ENCODE measurements at places on chromosomes 1 and 21.

DNA sequence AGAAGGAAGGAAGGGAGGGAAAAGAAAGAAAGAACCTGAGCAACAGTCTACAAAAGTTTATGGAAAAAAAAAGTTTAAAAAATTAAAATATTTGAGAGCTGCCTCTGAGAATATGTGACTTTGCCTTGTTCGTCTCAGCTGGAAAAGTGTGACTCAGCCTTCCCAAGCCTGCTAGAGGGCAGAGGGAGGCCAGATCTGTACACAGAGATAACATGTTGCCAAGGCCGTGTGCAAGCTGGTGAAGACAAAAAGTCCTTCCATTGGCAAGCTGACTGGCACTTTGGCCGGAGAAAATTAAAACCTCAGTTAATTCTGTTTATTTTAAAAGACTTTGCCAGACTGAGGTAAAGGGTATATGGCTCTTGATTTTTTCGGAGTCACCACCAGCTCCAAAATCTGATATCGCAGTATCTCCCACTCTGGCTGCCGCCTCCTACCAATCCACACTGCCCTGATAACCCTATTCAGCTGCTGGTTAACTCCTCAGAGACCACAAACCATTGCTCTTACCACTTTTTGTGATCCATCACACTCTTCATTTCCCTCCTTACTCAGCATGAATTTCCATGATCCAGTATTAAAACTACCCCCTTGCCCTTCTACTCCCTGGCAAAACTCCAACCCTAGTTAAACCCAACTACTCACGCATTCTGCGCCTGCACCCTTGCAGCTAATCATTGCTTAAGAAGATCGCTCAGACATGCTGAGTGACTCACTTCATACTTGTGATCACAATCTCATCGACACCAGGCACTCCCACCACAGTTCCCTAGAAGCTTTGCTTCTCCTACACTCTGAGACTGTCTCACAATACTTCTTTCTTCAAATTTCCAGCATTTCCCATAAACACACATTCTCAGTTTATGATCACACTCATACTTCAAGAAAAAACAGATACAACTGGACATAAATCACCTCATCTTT, 5.7 kb upstream of the PPP1R15B start:
- no peak for DNase-seq

DNA sequence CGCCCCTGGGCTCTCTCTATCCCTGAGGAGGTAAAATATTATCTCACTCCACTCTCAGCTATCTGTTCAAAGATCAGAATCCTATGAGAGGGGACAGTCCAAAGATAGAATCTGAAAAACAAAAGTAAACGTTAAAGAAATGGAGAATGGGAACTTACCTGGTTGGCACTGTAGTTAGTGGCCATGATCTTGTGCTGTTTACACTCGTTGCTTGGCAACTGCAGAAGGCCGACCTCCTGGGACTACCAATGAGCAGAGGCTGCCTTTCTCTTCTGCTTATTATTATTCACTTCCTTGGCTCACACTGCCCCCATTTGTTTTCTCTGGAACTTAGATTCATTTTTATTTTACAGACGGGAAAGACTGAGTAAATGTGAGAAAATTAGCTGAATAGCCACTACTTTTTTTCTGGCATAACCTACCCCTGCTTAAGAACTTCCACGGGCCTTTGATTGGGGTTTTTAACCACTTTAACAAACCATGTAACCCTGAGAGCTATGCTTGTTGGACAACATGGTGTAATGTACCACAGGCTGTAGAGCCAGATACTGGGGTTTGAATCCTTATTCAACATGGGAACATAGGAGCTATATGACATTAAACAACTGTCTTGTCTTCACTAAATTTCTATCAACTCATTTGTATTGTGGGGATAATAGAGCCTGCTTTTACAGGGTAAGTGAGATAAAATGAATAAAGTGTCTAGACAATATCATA, at the start of gene CFAP126:
CFAP126 (minus strand) TSS at position 193 of the 717 bp plus-strand sequence; CDS start at position 185, 8 bp downstream.
- DNase-seq, result no peak

DNA sequence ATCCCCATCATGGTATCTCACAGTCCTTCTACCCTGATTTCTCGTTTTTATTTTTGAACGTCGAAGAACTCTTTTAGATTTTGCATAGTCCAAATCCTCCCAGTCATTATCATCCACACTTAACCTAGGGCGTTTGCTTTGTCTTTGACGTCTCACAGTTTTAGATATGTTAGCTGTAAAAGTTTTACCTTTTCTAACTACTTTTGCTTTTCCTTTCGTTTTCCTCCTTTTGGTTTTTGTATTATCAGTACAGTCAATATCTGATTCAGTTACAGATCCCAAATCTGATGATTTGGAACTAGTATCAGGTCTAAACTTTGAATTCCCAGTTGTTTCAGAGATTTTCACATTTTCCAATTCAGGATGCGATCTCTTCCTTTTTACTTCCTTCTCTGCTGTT, 13.1 kb upstream of the PSMG1 start:
- DNase-seq, result no peak

DNA sequence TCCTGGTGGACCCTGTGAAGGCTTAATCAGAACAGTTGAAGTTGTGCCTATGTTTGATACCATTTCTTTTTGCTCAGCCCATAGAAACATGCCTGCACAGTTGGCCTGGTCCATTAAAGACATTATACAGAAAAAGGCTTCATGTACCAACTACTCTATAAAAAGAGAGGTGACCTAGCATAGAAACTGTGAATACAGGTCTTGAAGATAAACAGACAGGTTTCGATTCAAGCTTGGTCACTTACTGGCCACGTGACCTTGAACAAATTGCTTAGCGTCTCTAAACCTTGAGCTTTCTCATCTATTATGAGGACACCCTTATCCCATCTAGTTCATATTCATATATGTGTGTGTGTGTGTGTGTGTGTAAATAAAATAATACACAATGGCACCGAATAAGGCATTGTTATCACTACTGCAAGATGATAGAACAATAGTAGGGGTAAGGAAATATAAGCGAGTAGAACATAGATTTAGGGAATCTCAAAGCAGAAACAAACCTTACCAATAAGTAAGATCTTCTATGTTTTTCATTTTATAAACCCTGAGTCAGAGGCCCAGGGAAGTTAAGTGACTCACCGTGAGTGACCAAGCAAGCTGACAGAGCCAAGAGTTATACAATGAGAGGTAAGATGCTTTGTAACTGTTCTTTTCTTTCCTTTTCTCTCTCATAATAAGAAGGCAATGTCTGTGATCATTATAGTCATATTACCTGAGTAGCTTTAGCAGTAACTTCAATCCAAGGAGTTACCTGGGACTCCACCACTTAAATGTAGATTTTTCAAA, 476.8 kb upstream of the DEPDC1 start:
- DNase-seq, result no peak

DNA sequence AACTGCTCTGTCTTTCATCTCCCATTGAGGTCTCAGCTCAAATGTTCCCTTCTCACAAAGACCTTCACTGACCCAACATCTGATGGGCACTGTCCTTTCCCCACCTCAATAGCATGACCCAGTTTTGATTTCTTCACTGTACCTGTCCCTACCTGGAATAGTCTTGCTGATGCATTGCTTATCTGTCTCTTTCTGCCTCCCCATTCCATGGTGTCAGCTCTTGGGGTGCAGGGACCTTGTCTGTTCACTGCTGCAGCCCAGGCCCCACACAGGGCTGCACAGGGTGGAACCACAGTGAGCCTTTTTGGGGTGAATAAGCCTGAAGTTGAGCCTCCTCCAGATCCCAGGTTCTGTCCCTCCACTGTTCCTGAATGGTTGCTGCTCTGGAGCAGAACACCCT, 414.9 kb downstream of the PTPRU start:
- no peak for DNase-seq

DNA sequence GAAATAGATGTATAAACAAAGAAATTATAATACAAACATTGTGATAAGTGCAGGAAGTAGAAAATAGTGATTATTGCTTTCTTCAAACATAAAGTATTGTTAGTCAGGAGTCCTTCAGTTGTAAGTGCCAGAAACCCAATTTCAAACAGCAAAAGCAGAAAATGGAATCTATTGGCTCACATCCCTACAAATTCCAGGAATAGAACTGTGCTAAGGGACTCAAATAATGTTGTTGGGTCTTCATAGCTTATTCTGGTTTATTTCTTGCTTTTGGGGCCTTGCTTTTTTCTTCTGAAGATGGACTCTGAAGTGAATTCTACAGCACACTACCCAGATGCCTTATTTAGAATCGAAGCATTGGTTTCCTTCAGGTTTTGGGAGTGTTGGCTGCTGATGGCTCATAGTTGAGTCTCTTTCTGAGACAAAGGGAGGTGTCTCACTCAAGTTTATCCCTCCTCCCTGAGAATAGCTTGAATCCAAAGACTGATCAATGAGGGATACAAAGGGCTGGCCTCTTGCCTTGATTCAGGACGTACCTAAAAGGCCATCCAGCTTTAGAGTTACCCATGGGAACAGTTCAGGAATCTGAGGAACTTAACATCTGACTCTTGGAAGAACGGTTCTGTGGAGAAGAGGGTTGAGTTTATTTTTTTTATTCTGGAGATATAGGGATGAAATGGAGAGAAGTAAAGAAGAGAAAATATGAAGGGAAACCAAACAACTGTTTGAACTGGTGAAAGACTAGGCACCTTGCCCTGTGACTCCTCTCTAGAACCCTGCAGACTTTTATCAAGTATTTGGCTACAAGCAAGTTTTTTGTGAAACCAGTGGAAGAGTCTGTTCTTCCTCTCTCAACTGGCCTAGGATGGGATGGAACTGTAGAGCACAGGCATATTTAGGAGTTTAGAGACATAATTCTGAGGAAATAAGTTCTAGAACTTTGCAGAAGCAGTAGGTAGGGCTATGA, 39.0 kb upstream of the ATG4C start:
- DNase-seq, result no peak

DNA sequence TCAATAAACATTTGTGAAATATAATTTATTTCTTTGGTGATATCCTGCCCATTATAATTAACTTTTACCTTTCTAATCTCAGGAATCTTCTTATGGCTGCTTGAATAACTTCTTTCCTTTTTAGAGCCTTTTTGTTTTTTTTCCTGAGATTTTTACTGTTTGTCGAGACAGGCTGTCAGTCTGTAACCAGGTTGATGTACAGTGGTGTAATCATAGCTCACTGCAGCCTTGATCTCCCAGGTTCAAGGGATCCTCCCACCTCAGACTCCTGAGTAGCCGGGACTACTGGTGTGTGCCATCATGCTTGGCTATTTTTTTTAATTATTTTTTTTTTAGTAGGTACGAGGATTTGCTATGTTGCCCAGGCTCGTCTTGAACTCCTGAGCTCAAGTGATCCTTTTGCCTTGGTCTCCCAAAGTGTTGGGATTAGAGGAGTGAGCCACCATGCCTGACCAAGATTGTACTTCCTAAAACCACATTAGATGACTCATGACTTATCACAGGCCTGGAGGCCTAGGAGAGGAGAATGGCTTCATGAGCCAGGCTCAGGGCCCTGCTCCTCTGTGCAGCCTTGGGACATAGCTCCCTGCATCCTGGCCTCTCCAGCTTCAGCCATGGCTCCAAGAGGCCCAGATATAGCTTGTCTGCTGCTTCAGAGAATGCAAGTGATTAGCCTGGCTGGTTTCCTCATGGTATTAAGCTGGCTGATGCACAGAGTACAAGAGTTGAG, 48.6 kb downstream of the CTH start:
- no peak for DNase-seq

DNA sequence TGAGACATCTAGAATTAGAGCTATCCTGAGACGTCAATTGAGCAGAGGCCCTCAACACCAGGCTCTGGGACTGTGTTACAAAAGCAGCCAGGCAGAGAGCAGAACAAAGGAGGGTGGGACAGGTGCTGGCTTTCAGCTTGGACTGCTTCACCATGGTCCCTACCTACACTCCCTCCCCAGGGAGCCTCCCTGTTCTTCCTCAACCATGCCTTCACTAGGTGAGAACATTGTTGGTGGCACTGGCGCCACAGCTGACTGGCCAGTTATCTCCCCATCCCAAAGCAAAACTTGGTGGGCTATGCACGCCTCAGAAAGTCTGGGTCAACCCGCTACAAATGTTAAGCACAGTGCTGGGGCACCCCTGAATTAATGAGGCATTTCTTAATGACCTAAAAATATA, 87.8 kb downstream of the NMNAT2 start:
- no peak for DNase-seq

GRCh38 chr1:156502894-156503697, 2.5 kb upstream of the MEF2D start:
- DNase-seq, result no peak

GRCh38 chr1:204181116-204181515, 15.0 kb upstream of the REN start:
- no peak for DNase-seq

DNA sequence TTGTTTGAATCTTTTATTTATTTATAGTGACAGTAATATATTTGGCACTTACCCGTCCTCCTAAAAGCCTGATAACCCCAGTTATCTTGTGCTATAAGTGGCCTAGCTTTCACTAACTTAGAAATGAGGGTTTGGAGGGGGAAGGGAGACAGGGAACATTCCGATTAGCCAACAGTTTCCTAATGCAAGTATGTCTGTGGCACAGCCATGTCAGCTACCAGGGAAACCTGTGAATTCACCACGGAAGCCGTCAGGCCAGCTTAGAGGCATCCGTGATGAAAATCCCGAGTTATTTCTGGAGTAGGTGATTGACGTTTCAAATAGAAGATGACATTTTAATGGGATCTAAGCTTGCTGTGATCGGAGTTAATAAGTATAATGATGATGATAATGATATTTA, 39.4 kb upstream of the BCL10 start:
- no peak for DNase-seq

DNA sequence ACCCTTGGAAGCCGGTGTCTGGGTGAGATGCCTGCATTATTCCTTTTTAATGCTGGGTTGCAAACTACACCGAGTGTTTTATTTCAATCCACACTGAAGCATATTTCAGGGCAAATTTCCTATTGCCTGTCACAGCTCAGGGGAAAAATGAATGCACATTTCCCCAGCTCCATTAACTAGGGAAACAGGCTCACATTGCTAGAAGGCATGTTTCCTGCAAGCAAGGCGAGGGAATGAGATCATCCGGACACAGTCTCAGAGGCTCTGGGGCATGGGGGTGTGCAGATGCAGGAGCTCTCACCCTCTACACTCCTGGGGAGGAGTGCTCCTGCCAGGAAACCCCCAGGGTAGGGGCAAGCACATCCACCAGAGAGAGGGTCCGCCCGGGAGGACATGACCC, 24.6 kb downstream of the SYT2 start:
- no peak for DNase-seq

DNA sequence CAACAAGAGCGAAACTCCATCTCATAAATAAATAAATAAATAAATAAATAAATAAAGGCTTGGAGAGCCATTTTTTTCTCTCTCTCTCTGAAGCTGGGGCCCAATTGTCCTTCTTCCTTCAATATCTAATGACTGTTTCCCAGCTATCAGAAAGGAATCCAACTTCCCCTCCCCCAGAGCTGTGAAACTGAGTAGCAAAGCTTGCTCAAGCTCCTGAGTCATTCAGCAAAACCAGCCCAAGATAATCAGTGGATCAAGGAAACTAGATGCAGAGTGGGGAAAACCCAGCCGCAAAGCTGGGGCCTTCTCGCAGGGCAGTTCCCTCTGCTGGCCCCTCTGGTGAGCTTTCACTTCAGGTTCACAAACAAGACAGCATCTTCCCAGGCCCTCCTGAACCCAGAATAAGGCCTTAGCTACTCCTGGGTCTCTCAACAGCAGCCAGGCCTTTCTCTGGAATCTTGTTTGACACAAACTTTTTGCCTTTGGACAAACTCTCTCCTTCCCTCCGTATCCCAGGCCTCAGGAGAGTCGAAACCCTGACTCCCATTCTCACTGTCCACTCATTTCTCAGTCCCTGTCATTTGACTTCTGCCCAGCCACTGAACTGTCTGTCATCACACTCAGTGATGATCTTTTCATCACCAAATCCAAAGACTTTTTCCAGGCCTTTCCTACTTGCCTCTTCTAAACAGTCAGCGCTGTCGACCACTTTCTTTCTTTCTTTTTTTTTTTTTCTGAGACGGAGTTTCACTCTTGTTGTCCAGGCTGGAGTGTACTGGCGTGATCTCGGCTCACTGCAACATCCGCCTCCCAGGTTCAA, 18.0 kb upstream of the PTP4A2 start:
- peak; percentile 49 for DNase-seq
